Activated T-cell treated with anti-CD3 and anti-CD28 coated beads, Interleukin-2, amount 50 U/mL, for 72 hours (primary cell): ENCODE measurements at places on chromosomes 5 and 9.
A peak's percentile ranks its signal among the peaks of the same experiment; 100 is the strongest.

DNA sequence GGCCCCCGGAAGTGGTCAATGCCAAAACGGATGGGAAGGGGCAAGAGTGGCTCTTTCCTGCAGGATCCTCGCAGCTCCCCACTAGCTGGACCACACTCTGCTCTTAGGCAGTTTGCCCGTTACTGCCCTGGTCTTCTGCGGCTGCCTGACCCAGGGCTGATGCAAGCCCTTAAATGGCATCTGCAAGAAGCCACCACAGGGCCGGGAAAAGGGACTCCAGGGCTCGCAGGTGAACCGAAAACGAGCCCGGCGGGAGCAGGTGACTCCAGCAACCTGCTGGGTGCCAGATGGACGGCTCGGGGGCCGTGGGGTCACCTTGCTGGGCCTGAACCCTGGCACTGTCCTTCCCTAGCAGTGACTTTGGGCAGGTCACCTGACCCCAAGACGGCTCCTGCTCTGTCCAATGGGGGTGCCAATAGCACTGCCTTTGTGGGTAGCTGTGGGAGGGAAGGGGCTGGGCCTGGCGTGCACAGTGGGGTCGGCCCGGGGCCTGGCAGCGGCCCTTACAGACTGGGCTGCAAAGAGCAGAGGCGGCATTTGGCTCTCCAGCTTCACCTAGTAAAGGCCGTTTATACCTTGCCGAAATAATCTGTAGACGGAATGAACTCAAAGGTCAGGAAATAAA lies 1.3 kb downstream of the TMEM250 start:
- peak; percentile 63 for DNase-seq

- DNase-seq, result no peak
These were observed 28.6 kb downstream of the ADAMTSL1 start for GRCh38 chr9:18502546-18502945.

- no peak for DNase-seq
These were observed 3.6 kb upstream of the SLC1A3 start for GRCh38 chr5:36602704-36603321.

- no peak for DNase-seq
These were observed 7.6 kb upstream of the RIC1 start for GRCh38 chr9:5621327-5621726.

GRCh38 chr5:124652514-124652819 lies 94.0 kb downstream of the ZNF608 start:
- no peak for DNase-seq

GRCh38 chr5:108743319-108743718 lies 4.4 kb upstream of the FER start:
- no peak for DNase-seq

DNA sequence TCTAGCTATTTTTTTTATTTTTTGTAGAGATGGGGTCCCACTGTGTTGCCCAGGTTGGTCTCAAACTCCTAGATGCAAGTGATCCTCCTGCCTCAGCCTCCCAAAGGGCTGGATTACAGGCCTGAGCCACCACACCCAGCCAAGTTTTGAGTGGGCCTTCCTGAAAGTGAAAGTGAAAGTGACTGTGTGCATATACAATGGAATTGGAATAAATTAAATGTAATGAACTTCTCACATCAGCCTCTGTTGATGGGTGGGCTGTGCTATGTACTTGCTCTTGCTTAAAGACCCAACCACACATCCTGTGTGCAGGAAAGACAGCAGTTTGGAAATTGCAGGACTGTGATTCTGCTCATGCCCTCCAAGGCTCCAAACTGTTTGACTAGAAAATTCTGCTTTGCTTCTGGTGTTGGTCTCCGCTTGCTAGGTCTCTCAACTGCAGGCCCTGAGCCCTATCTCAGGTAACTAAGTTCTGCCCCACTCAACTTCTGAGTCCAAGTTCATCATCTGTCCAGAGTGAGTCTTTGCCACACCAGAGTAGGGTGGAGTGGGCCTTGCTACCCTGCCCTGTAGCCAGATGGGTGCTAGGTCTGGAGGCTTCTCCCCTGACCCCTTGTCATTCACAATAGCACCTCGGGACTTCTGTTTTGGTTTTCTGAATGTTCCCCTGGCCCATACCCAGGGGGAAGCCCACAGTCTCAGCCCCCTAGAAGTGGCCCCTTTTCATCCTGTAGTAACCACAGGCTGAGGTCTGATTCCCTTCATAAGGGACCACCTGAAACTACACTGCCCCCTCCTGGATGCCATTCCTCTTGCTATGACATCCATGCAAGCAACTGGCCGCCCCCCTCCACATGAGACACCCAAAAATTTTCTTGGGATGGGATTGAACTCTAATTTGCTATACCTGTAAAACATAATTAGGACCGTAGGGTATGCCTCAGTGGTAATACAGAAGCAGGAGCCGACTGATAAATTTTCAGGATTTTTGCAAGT lies 36.5 kb upstream of the RAD23B start:
- DNase-seq, result peak; percentile 11

- no peak for DNase-seq
These were observed 400.8 kb upstream of the PIK3R1 start for GRCh38 chr5:67814569-67815311.

DNA sequence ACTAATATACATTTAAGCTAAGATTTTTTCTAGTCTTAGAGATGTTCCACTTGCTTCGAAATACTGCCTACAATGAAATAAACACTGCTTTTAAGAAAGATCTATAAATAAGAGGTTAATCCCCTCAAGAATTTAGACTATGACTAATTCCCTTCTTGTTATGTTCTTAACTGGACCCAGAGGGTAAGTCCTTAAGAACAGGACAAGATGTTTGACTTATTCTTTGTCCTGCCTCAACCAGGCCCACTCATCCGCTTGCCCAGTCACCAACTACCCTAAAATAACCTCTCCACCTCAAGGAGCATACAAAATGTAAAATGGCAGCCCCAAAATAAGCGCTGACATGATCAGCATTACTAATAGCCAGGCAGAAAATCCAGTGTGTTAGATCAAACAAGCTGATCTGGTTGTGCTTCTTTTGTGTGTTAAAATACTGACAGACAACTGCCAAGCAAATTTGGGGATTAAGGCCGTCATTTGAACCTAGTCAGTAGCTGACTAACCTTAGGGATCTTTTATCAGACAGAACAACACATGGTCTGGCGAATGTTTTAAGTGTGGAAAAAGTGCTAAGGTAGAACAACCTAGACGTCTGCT lies 93.7 kb upstream of the SMC5 start:
- no peak for DNase-seq

DNA sequence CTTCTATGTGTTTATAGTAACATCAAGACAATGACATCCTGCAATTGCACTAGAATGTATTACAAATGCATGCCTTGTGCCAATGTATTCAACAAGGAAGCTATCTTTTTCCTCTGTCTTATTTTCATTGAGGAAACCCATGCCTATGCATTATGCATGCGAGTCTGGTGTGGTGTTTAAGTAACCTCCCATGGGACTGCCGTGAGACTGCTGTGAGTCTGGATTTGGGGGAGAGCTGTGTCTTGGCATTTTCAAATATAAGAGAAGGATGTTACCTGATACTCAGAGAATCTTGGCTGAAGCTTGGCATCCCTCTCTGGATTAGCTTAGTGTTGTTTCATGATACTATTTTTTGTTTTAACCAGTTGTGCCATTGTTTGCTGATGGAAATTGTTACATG lies 98.3 kb downstream of the F2RL2 start:
- DNase-seq, result no peak

- no peak for DNase-seq
These were observed 30.2 kb downstream of the GOLGA2 start for GRCh38 chr9:128245421-128246151.

GRCh38 chr5:131622633-131623032 lies 12.4 kb downstream of the RAPGEF6 start:
- no peak for DNase-seq

GRCh38 chr5:144128844-144129243 lies 41.6 kb downstream of the YIPF5 start:
- no peak for DNase-seq

DNA sequence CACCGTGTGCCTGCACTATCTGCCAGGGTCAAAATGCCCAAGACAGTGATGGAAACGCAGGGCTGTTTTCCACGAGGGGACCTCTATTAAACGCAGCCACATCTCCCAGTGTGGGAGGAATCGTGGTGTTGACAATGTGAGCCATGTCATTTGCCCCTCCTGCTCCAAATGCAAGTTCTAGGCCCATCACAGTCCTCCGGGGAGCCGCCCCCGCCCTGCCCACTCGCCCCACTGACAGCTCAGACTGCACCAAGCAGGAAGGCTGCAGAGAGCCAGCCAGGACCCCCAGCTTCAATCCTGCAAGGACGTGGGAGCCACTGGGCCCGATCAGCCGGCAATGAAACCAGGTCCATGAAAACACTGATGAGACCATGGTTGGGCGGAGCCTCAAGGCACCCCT lies 85.9 kb downstream of the VAV2 start:
- no peak for DNase-seq

DNA sequence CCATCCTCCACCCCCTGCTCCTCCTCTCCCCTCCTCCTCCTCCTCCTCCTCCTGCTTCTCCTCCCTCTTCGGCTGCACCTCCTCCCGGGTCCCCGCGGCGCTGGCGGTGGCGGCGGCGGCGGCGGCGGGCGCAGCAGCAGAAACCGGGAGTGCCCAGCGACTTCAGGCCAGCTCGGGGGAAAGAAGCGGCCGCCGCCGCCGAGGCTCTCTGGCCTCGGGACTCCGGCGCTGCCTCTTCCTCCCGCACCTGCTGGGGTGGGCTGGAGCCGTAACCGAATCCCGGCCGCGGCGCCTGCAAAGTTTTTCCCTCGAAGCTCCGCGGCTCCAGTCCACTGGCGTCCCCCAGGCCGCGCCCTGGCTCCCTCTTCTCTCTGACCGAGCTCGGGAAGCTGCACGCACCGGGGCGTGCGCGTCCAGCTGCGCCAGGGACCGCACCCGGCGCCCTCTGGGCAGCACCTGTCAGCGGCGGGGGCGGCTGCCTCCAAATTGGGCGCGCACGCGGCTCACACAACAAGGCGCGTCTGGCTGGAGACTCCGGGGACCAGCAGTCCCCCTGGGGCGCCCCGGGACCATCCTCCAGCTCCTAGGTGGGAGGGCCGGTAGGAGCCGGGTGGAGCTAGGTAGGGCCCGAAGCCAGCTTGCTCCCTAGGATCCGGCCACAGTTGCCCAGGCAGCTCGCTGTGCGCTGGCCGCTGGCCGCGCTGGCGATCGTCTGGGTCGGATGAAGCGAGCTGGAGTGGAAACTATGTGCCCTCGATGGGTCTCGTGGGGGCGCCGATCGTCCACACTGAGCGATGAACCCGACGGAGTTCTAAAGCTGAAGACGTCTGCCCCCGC lies at the start of gene MCTP1:
Gene MCTP1 (minus strand): TSS at position 523 of the 837 bp plus-strand sequence.
- peak; percentile 14 for DNase-seq
